Hematopoietic multipotent progenitor cell treated with erythropoietin and hydrocortisone succinate and interleukin-3 and kit ligand, for 17 days (in vitro differentiated cells): ENCODE measurements at places on chromosomes 1 and 21.
A peak's percentile ranks its signal among the peaks of the same experiment; 100 is the strongest.

DNA sequence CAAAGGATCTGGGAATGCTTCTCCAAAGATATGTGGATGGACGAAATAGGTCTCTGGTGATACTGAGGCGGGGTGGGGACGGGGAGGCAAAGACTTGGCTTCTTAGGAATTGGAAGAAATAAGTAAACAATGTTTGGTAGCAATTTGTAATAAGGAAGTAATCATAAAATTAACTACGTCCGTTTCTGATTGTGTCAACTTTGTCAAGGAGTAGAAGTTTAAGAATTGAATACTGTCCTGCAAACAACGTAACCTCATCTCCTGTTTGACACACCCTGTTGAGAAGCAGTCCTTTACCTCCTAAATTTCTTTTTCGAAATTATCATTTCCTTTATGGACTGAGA, 471 bp downstream of the POLR3C start:
- peak; percentile 52 for DNase-seq

- no peak for DNase-seq
Observed at GRCh38 chr1:206516728-206516990, 9.3 kb downstream of the RASSF5 start.

DNA sequence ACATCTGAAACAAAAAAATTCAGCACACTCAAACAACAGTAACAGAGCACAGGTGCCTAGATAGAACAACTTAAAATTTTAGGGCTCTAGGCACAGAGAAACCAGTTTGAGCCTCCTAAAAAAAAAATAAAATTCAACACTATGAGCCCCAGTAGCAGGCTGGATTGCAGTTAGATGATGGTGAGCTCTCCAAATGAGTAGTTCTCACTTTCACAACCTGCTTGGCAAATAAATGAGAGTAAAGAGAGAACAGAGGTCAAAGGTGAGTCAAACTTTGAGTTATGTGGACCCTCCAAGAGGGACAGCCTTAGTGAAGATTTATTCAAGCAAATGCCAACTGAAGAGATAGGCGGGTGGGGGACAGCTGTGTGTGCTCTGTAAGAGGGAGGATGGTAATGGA, 3.6 kb downstream of the BEND5 start:
- no peak for DNase-seq

DNA sequence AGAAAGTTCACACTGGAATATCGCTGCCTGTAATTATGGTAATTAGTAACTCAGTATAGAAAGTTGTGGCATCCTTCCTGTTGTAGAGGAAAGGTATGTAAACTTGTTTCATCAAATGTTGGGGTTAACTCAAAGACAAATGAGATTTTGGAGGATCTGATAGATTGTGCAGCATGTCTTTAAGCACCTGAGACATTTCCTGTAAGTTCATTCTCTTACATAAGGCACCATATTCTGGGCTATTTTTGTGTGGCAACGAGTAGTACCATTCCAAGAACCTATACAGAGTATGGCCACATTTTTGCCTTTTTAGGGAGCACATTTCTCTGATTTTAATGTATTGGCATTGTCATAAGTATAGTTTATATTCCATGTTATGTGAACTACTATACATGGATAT, 88.8 kb downstream of the CDC14A start:
- DNase-seq, result no peak

DNA sequence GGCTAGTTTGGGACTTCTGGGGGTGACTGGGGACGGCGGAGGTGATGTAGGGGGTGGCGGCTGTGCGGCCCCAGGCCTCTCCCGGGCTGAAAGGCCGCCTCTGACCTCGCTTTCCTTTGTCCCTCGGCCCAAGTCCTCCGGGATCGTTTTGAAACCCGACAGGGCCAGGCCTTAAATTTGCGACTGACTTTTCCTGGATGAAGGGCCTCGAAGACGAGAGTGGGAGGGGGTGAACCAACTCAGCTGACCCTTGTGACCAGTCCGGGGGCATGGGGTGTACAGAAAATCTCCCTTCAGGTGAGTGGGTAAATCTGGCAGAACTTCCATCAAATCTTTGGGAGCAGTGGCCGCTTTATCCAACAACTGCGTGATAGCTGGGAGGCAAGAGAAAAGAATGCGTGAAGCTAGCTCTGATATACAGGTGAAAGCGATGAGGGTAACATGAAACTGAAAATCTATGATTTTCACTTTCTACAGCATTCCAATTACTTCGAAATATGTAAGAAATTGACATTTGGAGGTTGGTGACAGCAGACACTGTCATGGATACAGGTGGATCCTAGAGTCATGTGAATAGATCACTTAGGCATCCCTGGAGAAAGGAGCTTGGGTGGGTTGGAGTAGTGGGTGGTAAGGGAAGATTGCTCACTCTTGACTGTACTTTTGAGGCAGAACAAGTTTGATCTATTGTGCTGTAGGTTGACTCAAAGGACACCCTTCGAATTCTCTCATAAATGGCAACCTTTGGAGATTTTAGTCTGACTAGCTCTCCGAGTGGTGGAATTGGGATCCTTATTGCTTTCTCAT, 885 bp downstream of the AHCYL1 start:
- peak; percentile 27 for DNase-seq

DNA sequence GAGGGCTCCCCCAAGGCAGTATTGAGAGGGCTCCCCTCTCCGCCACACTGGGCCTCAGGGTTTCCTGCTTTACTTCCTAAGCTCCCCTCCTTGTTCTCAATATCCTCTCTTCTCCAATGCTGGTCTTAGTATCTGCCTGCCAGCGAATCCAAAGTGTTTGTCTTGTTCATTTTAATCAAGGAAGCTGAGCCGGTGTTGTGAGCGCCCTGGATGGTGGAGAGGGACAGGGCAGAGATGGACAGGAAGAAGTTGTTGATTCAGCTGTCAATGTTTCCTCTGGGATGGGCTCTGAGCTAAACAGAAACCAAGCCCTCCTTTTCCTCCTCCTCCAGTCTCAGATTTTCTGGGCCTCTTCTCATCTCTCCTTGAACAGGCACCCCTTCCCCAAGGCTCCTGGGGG, 5.4 kb downstream of the OLFML3 start:
- no peak for DNase-seq

GRCh38 chr1:60936591-60937342, 145.6 kb upstream of the NFIA start:
- DNase-seq, result no peak
